Suppressor macrophage treated with lipopolysaccharide for 1 hour (primary cell): ENCODE measurements at places on chromosomes 3 and 15.

DNA sequence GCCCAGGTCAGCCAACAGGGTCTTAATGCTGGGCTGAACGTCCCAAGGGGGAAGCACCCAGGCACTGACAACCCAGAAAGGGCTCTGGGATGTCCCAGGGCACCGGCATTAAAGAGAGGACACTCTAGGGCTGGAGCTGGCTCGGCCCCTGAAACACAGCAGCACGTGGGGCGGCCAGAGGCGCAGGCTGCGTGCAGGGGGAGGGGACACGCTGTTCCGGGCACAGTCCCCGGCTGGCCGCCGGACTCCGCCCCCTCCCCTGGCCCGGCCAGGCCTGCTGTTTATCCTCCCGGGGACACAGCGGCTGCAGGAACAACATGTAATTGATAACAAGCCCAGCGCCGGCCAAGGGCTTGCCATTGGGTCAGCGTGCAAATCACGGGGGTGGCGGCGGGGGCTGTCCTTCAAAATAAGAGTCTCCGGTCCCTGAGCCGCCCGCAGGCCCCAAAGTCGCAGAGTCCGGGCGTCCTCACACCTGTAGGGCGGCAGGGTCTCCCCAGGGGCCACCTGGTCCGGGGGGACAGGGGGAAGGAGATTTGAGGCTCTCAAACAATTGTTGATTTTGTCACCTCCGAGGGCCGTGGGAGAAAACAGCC lies 1.3 kb downstream of the KLF15 start:
- no peak for DNase-seq

DNA sequence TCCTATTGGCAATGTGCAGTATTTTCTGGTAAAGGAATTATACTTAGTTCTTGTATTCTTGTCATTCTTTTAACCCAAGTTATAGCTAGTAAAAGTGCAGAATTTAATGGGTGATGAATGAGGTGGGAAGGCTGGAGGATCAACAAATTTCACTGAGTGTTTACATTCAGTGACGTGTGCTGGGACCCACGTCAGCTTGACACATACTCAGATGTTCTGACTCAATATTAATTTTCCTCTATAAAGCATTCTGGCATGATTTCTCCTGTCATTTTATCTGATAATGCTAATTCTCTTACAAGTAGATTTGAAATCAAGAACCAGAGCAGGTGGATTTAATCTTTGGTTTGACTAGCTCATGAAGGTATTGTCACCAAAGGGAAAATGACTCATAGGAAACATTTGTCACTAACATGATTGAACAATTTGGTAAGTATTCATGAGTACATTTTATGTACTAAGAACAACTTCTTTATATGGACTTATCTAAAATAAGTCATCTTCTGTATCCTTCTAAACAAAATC lies 71.0 kb upstream of the SYNPR start:
- no peak for DNase-seq

DNA sequence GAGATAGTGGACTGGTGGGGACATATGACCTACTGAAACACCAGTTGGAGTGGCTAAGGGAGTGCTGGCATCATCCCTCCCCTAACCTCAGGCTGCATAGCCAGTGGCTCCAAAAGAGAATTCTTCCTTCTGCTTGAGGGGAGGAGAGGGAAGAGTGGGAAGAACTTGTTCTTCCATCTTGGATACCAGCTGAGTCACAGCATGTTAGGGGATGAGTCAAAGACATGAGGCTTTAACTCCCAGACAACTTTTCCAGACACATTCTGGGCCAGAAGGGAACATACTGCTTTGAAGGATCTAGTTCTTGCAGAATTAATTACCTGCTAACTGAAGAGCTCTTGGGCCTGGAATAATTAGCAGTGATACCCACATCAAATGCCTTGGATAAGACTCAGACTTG lies 36.8 kb upstream of the PEX5L start:
- DNase-seq, result no peak

- peak; percentile 68 for DNase-seq
Measured at GRCh38 chr3:161305095-161305991, 66.0 kb downstream of the SPTSSB start.

DNA sequence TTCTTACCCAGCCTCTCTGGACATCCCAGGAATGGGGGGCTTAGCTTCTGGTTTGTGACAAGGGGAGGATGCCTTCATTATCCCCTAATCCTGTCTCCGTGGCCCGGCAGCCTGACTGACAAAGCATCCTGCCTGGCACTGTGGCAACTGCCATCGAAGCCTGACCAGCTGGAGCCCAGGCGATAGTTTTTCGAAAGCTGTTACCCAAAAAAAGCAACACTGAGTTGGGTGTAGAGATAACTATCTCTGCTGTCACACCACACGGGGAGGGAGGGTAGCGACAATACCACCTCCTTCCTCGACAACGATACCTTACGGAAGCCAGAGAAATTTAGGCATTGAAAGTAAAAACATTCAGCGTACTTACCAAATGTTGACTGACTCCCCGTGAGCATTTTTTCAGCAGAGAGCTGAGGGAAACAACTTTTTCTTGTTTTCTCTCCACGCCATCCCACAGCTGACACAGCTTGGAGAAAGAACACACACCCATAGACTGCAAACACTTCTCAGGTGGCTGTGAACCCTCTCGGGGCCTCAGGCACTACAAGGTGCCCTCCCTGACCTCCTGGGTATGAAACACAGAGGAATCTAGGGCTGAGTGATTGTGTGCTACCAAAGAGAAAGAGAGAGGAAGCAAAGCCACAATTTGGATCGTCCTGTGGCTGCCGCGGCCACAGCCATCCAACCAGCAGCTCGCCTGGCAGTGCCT lies 361.9 kb upstream of the ICE2 start:
- no peak for DNase-seq

GRCh38 chr3:27567251-27567650 lies 83.1 kb upstream of the SLC4A7 start:
- no peak for DNase-seq

DNA sequence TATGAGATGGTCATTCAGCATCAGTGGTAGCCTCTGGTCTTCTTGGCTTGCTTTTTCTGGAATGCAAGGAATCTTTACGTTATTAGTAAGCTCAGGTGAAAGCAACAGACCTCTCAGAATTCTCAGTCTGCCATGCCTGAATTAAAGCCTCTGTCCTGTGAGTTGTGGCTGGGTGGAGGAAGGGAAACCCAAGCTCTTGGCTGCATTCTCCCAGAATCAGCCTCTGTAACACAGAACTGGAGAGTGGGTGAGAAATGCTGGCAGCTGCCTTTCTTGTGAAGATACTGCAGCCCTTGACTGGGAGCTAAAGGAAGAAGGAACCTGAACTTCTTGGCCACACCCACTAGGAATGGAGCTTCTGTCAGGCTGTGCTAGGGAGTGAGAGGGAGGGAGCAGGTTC lies 505.8 kb downstream of the EPHA3 start:
- DNase-seq, result no peak

DNA sequence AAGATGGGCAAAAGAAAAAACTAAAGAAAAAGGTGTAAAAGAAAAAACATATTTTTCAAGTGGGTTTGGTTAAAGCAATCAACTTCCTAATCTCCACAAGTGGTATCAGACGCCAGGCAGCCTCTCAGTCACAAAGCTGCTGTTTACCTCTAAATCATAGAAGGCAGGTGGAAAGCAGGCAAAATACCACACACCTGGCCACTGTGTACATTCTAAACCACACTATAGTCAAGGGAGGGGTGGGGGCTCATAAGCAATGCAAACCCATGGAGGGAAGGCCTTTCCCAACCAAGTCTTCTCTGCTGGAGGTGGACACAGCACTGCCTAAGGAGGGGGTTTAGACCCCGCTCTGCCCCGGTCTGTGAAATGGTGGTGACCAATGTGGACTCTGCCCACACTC lies 50.4 kb downstream of the MCF2L2 start:
- DNase-seq, result no peak

DNA sequence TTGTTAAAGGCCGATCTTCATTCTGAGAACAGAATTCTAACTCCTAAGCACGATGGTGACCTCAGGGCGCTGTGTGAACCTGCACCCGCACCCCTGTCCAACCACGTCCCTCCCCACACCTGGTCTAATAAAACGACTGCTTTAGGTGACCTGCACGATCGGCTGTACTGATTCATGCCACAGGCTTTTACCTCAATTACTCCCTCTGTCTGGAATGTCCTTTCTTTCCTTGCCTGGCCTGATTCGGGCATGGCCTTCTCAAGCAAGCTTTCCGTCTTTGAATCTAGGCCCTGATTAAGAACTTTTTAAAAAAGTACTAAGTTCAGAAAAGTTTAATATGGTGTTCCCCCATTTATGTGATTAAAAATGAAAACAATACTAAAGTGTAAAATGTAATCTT lies 842 bp upstream of the U2SURP start:
- no peak for DNase-seq

DNA sequence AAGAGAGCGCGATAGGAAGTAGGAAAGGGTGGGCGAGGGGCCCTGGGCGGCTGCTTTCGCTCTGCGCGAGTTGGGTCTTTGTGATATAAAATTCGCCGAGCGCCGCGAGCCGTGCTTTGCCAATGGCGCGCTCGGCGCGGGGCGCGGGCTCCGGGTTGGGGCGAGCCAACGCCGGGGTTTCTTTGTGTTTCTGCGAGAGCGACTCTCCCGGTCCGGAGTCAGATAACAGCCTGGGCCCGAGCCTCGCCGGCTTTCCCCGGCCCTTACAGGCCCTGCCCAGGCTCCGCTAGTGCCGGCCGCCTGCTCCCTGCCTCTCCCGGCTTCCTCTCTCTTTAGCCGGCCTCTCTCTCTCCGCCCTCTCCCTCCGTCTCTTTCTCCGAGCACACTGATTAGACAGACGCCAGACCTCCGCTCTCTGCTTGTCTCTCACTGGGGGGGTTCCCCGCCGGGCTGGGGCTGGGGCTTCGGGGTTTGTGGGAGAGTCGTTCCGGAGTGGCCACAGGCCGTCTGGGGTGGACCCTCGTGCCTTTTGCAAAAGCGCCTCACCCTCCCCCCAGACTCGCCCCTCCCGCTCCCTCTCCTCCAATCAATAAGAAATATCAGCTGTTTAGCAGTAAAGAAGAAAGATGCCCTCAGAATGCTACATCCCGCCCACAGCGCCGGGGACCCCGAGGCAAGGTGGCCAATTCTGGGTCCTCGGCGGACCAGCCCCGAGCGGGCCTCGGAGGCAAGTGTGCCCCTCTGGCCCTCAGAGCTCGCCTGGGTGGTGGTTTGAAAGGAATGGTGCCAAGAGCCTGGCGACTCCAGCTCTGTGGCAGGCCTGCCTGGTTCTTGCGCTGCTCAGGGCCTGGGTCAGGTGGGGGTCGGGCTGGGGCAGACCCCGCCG lies 2.9 kb downstream of the NR2F2 start:
- DNase-seq, result no peak

- no peak for DNase-seq
Measured at GRCh38 chr3:182303169-182303568, 490.1 kb upstream of the ATP11B start.

GRCh38 chr3:50414616-50415015 lies 55.3 kb upstream of the TMEM115 start:
- DNase-seq, result no peak

DNA sequence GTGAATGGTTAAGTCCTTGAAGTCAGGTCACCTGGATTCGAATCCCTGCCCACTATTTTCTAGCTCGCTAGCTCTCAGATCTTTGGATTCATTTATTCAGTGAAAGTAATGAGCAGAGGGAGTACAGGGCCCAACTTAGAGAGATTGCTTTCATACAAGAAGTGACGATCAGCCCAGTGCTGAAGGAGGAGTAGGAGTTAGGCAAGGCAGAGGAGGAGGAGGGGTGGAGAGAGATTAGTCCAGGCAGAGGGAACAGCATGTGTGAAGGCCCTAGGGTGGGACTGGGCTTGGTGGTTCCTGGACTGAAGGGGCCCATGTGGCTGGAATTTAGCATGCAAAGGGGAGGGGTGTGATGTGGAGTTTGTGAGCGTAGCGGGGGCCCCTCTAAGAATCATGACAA lies 3.8 kb upstream of the CHRNA5 start:
- no peak for DNase-seq

- peak; percentile 84 for DNase-seq
Measured at GRCh38 chr3:122295266-122296062, 29.6 kb upstream of the CSTA start.

DNA sequence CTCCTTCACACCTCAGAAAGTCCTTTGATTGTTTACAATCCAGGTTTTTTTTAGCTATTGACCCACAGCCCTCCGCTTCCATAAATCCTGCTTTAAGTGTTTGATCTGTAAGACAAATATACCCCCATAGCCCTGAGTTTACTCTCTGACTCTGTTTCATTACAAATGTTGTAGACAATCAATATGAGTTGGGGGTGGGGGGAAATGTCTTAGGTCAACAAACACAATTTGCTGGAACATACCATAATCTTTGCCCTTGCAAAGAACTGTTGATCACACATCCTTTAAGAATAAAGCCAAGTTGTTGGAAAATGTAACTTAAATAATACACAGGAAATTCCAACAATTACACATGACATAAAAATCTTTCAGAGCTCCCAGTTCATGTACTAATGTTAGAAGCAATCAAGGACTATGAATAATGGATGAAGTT lies 301.8 kb upstream of the SEMA6D start:
- no peak for DNase-seq

GRCh38 chr3:134406331-134407238 lies 32.3 kb upstream of the AMOTL2 start:
- no peak for DNase-seq

DNA sequence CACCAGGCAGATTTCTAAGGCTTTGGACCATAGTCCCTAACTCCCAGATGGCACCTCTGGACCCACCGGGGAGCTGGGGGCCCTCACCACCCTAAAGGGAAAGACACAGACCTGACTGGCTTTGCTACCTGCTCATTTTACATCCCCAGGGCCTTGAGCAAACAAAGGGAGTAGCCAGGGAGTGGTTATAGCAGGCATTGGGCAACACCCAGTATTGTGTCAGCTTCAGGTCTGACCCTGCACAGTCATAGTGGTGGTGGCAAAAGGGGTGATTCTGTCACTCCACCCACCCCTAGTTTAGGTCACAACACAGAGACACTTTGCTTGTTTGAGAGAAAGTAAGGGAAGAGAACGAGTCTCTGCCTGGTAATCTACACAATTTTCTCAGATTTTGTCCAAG lies 352.5 kb downstream of the DIPK2A start:
- peak; percentile 30 for DNase-seq

DNA sequence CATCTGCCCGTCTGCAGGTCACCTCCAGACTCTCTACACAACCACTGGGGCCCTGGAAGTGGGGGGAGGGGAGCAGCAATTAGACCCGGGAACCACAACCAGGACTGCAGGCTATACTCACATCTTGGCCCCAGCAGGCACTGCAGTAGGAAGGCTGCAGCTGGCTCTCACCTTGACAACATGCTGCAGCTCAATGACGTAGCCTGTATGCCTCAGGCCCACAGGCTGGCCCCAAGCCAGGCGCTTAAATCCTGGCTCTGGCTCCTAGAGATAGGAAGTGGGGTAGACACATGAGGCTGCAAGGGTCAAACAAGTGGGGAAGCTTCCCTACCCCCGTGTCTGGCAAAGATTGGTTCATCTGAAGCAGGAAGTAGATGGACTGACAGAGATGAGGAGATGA lies 4.6 kb upstream of the QRICH1 start:
- no peak for DNase-seq

- no peak for DNase-seq
Measured at GRCh38 chr3:78090382-78090781, 1050.5 kb downstream of the ROBO2 start.

GRCh38 chr3:72306800-72307341 lies 521.9 kb upstream of the PROK2 start:
- DNase-seq, result no peak

- peak; percentile 26 for DNase-seq
Measured at GRCh38 chr3:102078854-102079808, 229.8 kb downstream of the NFKBIZ start.
